GM23248 (cell line): ENCODE measurements at places on chromosomes 5 and 9. TPM values are rescaled to one million over a fixed set of nuclear protein-coding genes. Genes with fewer than 3 reads are reported as not detected.

- no peak for DNase-seq
Measured at GRCh38 chr9:98929895-98930341, 13.8 kb upstream of the COL15A1 start.

- peak; percentile 26 for DNase-seq
Measured at GRCh38 chr5:107700481-107700880, 29.7 kb upstream of the EFNA5 start.

- no peak for DNase-seq
Measured at GRCh38 chr5:132319975-132320374, 25.8 kb downstream of the SLC22A4 start.

GRCh38 chr5:55645304-55645703 is 66.8 kb downstream of the SLC38A9 start:
- peak; percentile 54 for DNase-seq

GRCh38 chr5:141574122-141574510 is 44.7 kb downstream of the DIAPH1 start:
- no peak for DNase-seq

The FOXD4 gene
- 0.63 TPM in 1 of 2 replicates, not detected in the other for total RNA-seq

The NRG2 gene
- not detected in 2 replicates for total RNA-seq
